Effector CD8-positive, alpha-beta T cell (primary cell): ENCODE measurements at places on chromosomes 16 and 17.

DNA sequence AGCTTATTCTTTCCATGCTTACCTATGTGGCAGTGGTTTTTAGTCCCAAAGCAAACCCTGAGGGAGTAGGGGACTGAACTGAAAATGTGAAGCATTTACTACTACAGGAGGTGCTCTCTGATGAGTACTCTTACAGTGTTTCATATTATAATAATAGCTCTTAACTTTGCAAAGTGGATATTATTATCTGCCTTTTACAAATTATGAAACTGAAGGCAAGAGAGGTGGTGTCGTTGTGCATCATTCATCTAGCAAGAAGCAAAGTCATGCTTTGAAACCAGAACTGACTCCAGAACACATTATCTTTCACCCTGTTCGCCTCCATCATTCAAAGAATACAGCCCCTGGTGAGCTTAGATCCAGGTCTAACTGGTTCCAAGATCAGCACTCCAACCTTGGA is 8.2 kb upstream of the KCNH6 start:
- no peak for DNase-seq

GRCh38 chr16:66131156-66131807 is 235.2 kb upstream of the CDH5 start:
- DNase-seq: no peak

DNA sequence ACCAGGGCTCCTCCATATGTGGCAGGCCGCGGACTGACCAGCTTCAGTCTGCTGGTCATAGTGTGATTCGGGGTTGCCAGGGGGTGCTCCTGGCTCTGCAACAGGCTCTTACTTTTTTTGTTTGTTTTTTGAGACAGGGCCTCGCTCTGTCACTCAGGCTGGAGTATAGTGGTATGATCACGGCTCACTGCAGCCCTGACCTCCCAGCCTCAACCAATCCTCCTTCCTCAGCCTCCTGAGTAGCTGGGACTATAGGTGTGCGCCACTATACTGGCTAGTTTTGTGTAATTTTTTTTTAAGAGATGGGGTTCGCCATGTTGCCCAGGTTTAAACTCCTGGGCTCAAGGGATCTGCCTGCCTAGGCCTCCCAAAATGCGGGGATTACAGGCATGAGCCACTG is 11.8 kb upstream of the KCNH6 start:
- DNase-seq: no peak

DNA sequence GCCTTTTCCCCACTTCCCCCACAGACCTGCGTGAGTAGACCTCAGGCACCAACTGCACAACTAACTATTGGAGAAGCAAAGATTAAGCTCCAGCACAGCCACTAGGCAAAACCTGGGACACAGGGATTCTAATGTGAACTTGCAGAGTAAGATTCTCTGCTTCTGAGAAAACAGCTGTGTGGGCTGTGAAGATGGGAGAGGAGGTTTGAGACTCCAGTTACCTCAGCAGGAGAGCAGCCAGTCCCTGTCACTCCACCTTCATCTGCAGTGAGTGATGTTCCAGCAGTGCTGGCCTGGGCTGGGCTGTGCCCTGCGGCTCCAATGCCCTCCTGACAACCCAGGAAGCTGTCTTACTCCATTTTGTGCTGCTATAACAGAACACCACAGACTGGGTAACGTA is 18.0 kb upstream of the ABAT start:
- no peak for DNase-seq

- DNase-seq: no peak
Measured at GRCh38 chr16:75096656-75097055, 19.9 kb downstream of the LDHD start.

DNA sequence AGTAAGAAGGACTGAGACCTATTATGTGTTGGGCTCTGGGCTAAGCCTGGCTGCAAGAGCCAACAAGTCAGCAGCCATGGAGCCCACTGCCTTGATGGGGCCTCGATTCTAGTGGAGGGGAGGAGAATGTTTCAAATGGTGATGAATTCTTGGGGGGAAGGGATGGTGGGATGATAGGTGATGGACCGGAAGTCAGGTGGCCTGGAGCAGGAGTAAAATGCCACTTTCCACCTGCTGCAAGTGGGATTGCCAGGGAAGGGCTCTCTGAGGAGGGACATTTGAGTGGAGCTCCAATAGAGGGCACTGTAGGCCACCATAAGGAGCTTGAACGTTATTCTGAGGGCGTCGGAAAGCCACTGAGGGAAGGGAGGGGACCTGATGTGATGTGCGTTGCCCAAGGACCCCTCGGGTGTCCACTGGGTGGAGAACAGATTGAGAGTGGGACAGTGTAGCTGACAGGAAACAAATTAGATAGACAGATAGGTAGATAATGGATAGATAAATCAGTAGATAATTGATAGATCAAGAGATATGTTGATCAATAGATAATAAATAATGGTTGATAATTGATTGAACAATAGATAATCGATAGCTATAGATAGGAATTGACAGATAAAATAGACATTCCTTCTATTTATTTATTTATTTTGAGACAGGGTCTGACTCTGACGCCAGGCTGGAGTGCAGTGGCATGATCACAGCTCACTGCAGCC is 18.2 kb upstream of the NXPH3 start:
- no peak for DNase-seq

DNA sequence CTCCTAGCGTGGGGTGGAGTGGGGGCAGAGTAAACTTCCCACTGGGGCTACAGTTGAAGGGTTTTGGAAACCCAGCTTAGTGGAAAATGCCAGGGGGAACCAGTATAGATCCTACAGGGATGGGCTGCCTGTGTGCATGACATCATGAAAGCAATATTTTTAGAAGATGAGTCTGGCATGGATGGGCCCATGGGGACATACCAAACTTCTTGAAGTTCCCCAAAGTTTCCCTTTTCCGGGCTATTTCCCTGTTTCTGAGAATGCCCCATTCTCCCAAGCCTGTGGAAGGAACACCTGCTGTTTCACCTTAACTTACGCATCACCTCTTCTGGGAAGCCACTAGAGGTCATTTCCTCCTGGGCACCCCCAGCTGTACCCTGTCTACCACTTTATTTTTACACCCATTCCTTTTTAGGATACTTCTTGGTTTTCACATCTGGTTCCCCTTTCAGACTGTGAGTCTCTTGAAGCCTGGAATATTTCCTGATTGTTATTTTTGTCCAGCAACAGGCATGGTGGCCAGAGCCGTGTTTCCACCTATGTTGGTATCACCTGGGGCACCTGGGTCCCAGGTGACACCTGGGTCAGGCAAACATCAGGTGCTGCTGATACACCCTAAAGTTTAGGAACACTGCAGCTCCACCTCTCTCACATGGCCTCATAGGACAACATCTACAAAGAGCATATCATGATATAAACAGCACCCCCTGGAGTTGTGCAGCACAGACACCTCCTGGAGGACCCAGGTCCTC is 9.8 kb downstream of the SOCS3 start:
- DNase-seq: no peak

DNA sequence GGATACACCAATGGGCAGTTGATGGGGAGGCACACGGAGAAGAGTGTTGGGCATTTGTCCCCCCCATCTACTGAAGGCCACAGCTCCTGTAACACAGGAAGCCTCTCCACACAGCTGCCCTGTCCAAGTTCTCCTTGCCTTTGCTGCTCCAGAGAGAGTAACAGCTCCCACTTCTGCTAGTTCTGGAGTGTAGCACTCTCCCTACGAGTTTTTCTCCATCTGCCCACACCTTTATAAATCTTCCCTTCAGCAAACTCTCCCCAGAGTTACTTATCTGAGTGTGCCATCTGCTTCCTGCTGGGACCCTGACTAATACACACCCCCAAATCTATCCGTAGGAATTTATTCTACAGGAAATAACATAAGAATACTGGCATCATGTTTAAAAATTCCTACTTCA is 42.6 kb upstream of the ERN1 start:
- DNase-seq: no peak

GRCh38 chr17:34377078-34377823 is 14.2 kb upstream of the CCL1 start:
- no peak for DNase-seq

DNA sequence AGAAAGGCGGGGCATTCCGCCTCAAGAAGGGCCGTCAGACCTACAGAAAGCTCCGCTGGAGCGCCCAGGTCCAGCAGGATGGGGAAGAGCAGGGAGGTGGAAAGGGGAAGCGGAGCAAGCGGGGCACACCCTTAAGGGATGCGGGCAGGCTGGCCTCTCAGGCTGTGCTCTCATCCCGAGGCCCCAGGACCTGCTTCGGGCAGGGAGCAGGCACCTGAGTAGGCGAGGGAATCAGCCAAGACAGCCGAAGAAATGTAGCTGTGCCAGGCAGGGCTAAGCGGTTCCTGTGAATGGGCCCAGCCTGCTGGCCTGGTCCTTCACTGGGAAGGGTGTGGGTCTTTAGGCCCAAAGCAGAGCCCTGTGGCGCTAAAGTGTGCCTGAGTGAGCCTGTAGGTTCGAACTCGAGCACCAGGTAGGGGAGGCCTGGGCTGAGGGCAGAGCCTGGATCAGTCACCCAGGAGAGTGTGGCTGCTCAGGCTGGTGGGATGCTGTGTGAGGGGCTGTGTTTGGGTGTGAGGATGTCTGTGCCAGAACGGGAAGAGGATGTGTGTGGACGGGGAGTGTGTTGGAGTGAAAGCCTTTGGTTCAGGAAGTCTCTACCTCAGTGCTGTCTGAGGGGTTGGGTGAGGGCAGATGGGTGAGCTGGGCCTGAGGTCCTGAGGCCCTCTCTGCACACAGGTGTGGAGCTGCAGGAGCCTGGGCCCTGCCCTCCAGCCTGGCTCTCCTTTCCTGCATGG is 3.3 kb downstream of the TBX4 start:
- DNase-seq: no peak

DNA sequence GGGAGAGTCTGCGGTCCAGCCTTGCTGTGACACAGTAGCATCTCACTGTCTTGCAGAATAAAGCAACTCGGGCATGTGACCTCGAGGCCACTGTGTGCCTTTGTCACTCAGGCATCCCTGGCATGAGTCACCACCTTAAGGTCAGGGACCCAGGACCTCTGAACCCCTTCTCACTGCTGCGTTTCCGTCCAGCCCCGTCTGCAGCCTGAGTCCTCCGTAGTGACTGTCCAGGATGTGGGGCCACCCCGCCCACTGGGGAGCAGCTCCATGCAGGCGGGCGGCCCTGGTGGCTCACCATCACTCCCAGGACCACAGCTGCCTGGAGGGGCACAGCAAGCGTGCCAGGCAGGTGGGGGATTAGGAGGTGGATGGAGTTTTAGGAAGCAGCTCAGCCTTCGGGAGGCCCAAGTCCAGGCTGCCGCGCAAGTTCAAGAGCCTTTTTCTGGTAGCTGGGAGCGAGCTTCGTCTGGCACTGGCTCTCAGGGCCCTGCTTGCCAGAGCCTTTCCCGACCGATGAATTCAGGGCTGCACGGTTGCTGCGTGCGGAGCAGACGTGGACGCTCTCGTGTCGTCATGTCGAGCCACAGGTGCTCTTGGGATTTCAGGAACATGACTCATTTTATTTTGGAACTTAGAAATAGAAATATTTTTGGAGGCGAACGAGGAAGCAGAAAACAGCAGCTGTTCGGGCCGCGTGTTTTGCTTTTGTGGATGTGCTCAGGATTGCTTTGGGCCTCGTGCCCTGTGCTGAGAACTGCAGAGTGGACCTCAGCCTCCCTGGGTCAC is 16.8 kb downstream of the KCTD5 start:
- DNase-seq: no peak

DNA sequence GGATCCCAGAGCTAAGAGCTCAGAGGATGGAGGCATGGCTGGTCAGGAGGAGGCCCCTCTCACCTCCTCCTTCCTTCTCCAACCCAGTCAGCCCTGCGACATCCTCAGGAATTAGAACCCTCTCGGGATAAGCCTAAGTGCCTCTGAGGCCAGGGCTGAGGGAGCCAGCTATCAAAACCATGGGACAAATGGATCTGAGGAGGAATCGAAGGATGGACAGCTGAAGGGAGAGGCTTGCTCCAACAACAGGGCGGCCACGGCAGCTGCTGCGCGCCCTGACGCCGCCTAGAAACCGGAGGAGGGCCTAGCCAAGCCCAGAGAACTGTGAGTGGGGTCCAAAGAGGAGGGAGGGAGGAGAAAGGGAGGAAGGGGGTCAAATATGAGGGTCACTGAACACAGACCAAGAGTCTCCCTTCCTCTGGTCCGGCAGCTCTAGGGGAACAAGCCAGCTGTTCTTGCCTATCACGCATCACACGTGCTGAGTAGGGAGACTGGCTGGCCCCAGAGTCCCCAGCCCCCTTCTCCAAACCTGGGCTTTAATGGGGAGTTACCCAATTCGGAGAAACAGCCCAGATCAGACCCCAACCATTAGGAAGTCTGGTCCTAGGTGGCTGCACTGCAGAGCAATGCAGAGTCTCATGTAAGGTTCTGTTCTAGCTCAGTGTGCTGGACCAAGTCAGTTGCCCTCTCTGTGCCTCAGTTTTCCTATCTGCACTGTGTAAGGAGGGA is 5.9 kb upstream of the HOXB13 start:
- DNase-seq: no peak

- DNase-seq: no peak
Measured at GRCh38 chr16:82671741-82672140, 45.0 kb downstream of the CDH13 start.

- DNase-seq: no peak
Measured at GRCh38 chr16:86030116-86030515, 131.2 kb downstream of the IRF8 start.

GRCh38 chr17:51184124-51184523 is 17.9 kb downstream of the NME2 start:
- no peak for DNase-seq

DNA sequence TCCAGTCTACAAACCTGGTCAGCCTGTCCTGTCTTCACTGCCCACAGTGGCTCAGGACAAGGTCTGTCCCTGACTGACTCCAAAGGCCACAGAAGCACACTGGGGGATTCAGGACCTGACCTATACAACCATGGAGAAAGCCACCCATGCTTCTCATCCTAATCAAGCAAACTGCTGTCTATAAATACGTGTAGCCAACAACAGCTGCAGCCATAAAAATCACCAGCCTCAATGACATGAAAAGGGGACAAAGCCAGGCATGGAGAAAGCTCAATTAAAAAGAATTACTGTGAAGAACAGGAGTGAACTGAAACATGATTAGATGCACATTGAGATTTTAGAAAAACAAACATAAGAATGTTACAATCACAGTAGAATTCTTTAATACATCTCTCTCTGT is 170.1 kb downstream of the CDK5R1 start:
- DNase-seq: no peak

- no peak for DNase-seq
Measured at GRCh38 chr16:65725156-65725845, 603.4 kb upstream of the CDH11 start.

GRCh38 chr17:33551911-33552310 is 258.8 kb upstream of the ASIC2 start:
- DNase-seq: no peak

- no peak for DNase-seq
Measured at GRCh38 chr17:21687136-21687953, 5.0 kb upstream of the KCNJ18 start.

DNA sequence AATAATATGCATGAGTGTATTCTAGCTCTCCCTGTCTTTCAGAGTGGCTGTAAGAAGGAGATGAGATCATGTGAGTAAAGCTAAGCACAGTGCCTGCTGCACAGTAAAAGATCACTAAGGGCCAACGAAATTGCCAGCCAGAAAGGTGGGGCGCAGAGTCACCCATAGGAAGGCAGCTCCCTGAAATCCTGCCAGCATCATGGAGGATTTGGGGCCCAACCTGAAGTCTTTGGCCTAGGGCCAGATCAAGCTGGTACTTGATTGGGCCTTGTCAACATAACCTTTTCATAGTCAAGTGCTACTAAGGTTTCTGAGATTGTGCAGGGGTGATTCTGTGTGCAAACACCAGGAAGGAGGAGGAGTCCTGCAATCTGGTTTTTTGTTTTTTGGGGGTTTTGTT is 16.5 kb downstream of the SCNN1B start:
- DNase-seq: no peak
